GM23338 (cell line): ENCODE measurements at places on chromosomes 7 and 10.

DNA sequence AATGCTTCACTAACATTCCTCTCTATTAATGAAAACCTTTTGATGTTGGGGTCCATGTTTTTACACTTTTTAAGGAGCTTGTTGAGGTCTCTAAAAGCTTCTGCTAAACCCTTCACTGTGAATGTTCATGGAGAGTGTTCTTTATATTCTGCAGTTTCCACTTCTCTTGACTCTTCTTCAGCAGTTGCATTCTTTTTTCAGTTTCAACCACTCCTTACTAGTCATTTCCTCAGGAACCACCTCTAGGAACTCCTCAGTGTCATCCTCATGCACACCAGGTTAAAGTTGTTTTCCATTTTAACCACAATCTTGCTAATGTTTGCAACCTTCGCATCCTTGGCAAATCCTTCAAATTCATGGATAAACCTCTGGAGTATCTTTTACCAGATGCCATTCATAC is 821.6 kb downstream of the ANKRD7 start:
- DNase-seq, result no peak
- no peak overlapping the region for H3K27ac ChIP-seq
- H3K4me3 ChIP-seq, result no peak overlapping the region

- peaks cover 17% of the 10 kb centered on the region; the same call in 1 of the 2 replicates for H3K36me3 ChIP-seq
- H3K27ac ChIP-seq, result no peak overlapping the region
- H3K4me1 ChIP-seq, result no peaks in the 10 kb centered on the region; the same call in 1 of the 2 replicates
These were observed 18.0 kb downstream of the WDR37 start for GRCh38 chr10:1074052-1074747.

DNA sequence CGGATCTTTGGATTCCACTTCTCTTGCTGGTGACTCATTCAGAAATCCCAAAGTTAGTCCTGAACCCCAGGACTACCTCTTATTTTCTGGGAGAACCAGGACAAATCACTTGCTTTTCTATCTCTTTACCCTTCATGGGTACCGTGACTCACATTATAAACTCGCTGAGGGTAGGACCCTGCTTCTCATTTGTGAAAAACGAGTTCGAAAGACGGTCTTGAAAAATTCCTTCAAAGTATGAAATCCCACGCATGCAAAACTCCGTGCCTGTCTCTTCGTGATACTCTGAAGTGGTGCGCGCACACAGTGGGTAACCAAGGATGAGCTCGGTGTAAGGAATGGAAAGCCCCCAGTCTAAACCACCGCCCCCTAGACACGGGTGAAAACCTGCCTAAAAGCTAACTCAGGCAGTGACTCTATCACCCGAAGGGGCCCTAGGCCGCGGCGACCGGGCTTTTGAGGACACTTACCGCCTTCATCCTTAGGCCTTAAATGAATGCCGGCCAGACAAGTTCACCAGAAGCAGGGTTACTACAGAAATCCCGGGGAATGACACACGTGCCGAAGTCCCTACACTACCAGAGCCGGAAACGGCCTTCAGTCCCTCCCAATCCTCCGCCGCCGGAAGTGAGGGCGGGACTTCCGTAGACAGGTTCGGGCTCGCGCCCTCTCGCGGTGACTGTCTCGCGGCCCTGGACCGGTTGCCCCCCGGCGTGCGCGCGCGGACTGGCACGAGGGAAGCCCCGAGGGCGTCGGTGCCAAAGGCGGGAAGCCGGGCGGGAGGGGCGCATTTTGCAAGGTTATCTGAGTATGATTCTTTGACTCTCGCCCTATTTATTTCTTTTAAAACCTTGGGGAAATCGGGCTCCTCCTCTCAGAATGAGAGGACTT is at the start of gene NOC3L:
Gene NOC3L (minus strand): TSS at position 580 of the 891 bp plus-strand sequence. CDS start 101 bp downstream, at position 479.
- peak; percentile 99 for DNase-seq
- peaks cover 32% of the 10 kb centered on the region for H3K27me3 ChIP-seq
- H3K36me3 ChIP-seq, result peaks cover 18% of the 10 kb centered on the region; the same call in 1 of the 2 replicates

- DNase-seq, result peak; percentile 24
- no peak overlapping the region for H3K4me3 ChIP-seq
- H3K27ac ChIP-seq, result no peak overlapping the region
- H3K36me3 ChIP-seq, result no peaks in the 10 kb centered on the region
These were observed 71.5 kb downstream of the GPR85 start for GRCh38 chr7:113015034-113015645.

- H3K27me3 ChIP-seq, result no peaks in the 10 kb centered on the region
- no peak overlapping the region for H3K27ac ChIP-seq
- H3K4me3 ChIP-seq, result no peak overlapping the region
- H3K4me1 ChIP-seq, result no peaks in the 10 kb centered on the region
These were observed 32.6 kb downstream of the GRID1 start for GRCh38 chr10:86333826-86334487.

DNA sequence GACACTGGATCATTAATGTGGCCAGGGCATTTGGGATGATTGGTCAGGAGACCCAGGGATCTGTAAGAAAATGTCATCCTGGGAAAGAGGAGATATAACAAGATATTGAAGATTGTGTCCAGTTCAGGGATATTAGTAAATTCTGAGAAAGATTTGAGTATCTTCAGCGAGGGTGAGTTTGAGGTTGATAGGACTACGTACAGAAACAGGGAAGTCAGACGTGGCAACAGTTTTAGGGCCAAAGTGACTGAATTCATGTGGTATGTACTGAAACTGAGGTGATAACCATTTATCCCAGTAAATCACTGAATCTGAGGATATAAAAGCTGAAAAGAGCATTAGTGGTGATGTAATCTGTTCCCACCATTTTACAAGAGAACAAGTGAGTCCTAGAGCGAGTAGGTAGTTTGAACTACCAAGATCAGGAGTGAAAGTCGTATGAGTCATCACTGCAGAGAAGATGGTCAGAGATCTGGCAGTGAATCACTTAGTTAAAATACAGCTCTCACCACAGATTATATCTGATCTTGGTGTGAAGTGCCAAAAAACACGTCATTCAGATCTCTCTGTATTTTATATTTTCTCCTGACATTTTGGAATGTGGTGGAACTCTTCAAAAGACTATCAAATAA is 220.5 kb downstream of the CDK14 start:
- no peaks in the 10 kb centered on the region for H3K27me3 ChIP-seq
- H3K4me1 ChIP-seq, result 0 out of 2 replicates have a peak, but pooled peaks cover 5% of the 10 kb centered on the region
- no peak overlapping the region for H3K27ac ChIP-seq
- no peak overlapping the region for H3K4me3 ChIP-seq
- H3K36me3 ChIP-seq, result no peaks in the 10 kb centered on the region

- no peak for DNase-seq
- H3K4me1 ChIP-seq, result peaks cover 38% of the 10 kb centered on the region
- no peaks in the 10 kb centered on the region for H3K27me3 ChIP-seq
- no peak overlapping the region for H3K4me3 ChIP-seq
These were observed 230.3 kb upstream of the MDFIC start for GRCh38 chr7:114691605-114692004.

DNA sequence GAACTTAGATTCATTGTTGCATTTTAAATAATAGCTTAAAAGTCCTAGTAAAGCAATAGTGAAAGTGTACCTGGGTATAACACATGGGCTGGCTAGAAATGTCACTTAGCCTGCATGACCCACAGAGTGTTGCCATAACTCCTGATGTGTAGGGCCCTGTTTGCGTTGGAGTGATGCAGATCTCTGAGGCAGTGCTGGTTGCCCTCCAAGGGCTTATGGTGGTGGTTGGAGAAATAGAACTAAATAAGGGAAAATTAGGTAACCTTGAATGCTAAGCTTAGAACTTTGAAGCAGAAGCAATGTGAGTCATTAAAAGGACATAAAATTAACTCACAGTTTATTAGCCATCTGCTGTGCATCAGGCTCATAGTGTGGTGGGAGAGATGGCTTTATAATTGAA is 105.7 kb downstream of the CCNY start:
- peaks cover 14% of the 10 kb centered on the region; the same call in 1 of the 2 replicates for H3K36me3 ChIP-seq
- no peaks in the 10 kb centered on the region for H3K27me3 ChIP-seq
- no peak overlapping the region for H3K27ac ChIP-seq
- DNase-seq, result no peak
- H3K4me1 ChIP-seq, result no peaks in the 10 kb centered on the region

DNA sequence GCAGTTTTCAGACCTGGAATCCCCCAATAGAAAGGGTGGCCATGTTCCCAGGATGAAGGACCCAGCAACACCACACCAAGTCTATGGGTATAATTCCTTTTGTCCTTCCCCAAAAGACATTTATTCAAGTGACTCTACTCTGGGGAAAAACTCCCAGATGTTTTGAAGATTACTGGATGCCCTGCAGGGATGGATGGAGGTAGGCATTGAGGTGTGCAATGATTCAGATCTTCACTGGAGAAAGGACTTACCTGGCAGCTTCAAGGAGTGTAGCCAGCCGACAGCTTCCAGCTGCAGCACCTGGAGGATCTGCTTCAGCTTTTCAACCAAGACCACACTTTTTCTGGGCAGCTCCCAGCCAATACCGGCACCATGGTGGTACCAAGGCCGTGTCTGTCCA is 172.0 kb downstream of the BAMBI start:
- DNase-seq, result no peak
- no peak overlapping the region for H3K27ac ChIP-seq
- no peaks in the 10 kb centered on the region for H3K4me1 ChIP-seq
- no peaks in the 10 kb centered on the region for H3K36me3 ChIP-seq
- H3K4me3 ChIP-seq, result no peak overlapping the region
- H3K27me3 ChIP-seq, result no peaks in the 10 kb centered on the region

GRCh38 chr7:103751311-103751880 is 238.1 kb downstream of the RELN start:
- H3K4me3 ChIP-seq, result no peak overlapping the region
- H3K27me3 ChIP-seq, result no peaks in the 10 kb centered on the region
- H3K27ac ChIP-seq, result no peak overlapping the region
- DNase-seq, result no peak
- no peaks in the 10 kb centered on the region for H3K36me3 ChIP-seq
